ENCODE measurements at places on chromosomes 5 and 9.

- no peak for DNase-seq
These were observed 164.1 kb downstream of the HSD17B3 start for GRCh38 chr9:96137671-96138429.

GRCh38 chr9:21974343-21974721, 19.9 kb downstream of the CDKN2A start:
- DNase-seq: no peak

DNA sequence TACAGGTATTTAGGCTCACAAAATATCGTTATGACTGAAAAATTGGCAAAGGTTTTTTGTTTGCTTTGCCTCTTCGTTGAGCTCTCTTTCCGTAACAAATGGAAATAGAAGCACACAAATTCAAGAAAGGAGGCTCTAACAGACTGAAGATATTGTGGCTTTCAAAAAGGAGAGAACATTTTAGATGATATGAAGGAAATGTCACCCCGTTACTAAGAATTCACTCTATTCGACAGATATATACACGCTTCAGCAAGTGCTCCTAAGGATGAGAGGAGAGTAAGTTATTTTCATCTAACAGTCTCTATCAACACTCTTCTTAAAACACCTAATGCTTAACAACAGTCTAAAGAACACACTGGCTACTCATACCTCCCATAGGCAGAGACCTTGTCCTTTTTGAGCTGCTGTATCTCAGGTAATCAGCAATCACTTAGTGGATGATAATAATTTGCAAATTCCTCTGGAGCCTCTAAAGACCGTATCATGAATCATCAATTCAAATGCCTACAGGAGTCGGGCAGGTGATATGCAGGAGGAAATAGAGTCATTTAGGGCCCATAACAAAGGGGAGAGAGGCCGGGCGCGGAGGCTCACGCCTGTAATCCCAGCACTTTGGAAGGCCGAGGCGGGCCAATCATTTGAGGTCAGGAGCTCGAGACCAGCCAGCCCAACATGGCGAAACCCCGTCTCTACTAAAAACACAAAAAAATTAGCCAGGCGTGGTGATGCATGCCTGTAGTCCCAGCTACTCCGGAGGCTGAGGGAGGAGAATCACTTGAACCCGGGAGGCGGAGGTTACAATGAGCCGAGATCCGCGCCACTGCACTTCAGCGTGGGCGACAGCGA, 1.4 kb upstream of the HSDL2 start:
- no peak for DNase-seq

DNA sequence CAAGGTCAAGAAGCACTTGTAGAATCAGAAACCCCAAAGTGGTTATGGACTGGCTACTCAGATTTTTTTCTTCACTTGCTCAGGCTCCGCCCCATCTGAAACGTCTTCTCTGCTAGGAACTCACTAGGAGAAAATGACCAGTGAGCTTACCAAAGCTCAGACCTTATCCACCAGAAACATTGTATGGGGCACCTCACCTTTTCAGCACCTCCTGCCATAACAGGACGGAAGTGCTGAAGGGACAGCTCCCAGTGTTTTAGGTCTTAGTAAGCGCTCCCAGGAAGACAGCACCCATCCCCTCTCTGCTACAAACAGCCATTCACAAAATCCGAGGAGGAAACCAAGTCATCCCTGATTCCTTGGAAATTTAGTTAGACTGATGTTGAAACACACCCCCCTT, 1.2 kb upstream of the GABRA1 start:
- DNase-seq: no peak

DNA sequence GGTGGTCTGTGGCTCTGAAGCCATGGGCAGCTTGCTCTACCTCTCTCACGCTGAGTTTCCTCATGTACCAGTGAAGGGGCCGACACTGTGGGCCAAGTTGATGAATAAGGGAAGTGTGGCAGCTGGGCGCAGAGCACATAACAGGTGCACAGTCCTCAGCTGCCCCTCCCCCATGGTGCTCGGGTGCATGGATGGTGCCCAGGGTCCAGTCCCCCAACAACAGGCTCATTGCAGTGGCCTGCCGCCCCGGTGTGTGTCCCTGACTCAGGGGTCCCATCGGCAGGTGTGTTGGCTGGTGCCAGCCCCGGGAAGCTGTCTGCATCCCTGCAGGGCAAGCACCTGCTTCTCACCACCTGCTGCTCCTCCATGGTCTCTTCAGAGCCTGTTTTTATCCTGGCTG, 36.6 kb downstream of the COL5A1 start:
- DNase-seq: no peak

DNA sequence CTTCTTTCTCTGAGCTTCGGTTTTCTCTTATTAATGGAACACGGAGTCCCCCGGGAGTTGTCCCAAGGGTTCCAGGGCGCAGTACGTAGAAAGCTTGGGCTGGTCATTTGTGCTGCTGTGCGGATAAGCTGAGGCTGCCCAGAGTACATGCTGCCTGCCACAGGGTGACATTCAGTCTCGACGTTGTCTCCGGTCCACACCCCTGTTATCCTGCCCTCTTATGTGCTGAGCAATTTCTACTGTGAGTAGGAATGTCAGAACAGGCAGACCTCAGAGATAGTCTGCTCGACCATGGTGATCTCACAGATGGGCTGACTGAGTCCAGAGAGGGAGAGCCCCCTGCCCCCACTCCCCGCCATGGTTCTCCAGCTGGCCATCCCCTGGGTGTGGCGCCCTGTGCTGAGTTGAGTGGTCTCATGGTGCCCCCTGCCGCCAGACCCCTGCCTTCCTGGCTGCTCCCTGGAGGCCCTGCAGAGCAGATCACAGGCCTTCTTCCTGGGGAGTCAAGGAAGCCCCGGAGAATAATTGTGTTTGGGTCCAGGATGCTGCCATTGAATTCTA, 124.0 kb downstream of the RGS3 start:
- DNase-seq: no peak

GRCh38 chr9:121550569-121551512, 51.2 kb upstream of the GGTA1 start:
- no peak for DNase-seq

DNA sequence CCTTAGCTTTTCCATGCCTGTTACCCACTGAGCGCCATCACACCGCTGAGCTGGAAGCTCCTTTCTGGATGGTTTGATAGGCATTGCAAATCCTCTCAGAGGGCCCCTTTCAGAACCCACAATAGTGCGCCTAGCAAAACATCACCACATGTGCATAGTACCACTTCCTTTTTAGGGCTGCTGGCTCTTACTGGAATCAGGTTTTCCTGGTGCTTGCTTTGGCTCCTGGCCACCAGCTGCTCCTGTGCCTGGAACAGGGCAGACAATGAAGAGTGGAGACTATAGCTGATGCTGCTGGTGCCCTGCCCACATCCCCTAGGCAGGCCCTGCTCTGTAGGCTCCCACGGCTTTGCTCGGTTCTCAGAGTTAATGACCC, 163.6 kb upstream of the SEMA6A start:
- no peak for DNase-seq

- no peak for DNase-seq
These were observed 208.2 kb downstream of the ZNF608 start for GRCh38 chr5:124538191-124538590.

- no peak for DNase-seq
These were observed 98.2 kb upstream of the ALDH1A1 start for GRCh38 chr9:73050887-73051550.

- DNase-seq: no peak
These were observed 65.9 kb upstream of the FCN2 start for GRCh38 chr9:134814598-134815215.

GRCh38 chr5:149152317-149152746, 11.0 kb downstream of the ABLIM3 start:
- DNase-seq: no peak

DNA sequence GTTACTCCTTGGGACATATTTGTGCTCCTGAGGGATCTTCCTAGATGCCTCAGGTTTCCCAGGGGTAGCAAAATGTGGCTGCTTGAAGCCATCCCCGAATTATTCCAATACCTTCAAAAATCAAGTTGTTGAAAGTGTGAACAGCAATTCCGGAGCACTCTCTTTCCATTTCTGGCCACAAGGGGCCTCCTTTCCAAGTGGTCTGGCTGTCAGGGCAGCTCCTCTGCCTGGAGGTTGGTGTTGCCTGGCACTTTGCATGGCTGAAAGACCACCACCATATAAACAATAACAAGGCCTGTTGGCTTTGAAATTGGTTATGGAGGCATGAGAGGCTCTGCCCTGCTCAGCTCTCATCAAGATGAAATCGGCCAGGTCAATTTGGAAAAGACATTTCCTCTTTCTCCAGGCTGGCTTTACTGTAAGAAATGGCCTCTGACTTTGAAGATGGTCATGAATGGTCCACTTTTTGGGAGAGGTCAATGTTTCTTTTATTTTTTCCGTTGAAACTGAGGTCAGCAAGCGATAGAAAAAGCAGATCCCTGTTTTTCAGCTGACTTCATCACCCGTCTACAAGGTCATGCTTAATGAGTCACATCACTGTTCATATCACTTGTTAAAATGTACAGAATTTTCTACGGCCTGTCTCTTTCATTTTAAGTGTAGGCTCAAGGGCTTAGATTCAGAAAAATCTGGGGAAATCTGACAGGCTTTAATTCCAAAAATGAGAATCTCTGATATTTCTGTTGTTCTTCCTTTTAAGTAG, 481.1 kb upstream of the ZNF608 start:
- no peak for DNase-seq

DNA sequence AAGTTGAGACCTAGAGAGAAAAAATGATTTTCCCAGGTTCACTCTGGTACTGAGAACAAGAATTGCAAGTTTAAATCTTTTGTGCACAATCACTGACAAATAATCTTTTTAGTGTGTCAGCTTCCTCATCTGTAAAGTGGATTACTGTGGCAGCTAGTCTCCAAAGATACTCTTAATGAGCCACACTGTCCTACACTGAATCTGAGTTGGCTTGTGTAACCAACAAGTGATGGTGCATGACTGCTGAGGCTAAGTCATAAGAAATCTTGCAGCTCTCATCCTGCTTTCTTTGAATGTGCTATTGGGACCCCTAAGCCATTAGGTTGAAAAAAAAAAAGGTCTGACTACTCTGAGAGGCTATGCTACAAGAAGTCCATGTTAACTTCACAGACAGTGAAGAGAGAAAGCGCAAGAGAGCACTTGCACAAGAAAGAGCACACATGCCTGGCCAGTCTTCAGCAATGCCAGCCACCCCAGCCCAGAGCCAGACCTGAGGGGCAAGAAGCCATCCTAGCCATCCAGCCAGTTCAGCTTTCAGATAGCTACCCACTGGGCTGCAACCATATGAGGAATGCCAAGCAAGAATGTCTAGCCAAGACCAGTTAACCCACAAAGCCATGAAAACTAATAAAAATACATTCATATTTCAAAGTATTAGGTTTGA, 419.4 kb downstream of the RAB3C start:
- DNase-seq: no peak

GRCh38 chr5:149355688-149356087, 2.2 kb upstream of the PCYOX1L start:
- DNase-seq: no peak

DNA sequence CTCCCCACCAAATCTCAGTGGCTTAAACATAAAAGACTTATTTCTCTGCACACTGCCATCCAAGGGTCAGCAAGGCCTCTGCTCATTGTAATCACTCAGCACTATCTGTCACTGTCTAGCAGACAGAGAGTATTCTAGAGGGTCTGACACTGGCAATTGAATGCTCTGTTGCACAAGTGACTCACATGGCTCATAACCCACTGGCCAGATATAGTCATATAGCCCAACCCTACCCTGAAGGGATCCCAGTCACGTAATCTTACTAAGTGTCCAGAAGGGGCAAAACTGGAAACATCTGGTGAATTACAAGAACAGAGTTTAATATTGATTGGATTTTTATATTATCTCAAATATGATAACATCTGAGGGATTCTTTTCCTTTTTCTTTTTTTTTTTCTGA, 80.7 kb downstream of the TSSK1B start:
- DNase-seq: no peak

- DNase-seq: no peak
These were observed 109.3 kb upstream of the DHFR start for GRCh38 chr5:80763873-80764647.

- no peak for DNase-seq
These were observed 126.7 kb downstream of the ARSB start for GRCh38 chr5:78858364-78858763.

- DNase-seq: peak; percentile 38
These were observed 97.4 kb upstream of the MAST4 start for GRCh38 chr5:66498791-66499207.

DNA sequence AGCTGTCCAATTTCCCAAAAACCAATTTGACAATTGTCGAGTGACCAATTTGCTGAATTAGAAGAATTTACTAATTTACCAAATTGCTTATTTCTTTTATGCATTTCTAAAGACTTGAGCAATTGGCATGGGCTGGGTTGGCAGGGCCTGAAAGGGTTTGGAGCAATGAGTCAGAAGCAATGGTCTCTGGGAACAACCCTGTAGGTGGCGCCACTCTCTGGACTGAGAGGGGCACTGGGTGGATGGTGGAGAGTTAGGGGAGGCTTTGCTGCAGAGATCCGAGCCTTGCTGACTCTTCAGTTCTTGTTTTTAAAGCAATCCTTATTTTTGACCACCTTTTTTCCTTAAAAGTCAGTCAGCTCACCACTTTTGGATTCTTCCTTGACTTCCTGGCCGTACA, 71.5 kb upstream of the RPS23 start:
- no peak for DNase-seq

DNA sequence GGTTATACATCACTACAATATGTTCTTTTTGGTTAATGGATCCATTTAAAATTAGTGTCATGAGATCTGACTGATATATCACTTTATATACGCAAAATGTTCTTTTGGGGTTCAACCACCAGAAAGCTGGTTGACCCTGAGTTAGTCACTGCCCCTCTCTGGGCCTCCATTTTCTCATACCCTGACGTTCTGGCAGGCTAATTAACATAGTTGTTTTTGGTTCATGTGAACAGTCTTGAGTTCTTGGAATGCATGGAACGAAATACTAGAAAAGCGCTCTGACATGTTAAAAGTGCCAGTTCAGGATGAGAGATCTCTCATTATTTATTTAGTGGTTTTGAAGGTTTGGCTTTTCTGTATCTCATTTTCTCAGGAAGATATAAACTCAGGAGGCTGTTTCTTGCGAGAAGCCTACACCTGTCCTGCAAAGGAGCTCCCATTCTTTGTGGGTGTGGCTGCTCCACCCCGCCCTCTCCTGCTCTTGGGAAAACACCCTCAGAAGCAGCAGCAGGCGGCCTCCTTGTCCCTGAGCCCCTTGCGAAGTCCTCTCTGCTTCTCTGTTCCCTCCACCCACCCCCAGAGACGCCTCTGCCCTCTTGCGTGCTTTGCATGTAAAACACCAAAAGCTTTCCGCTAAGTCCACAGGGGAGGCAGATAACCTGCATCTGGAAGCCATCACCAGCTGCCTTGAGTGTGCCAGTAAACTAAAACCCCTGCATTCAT, 302.4 kb upstream of the PANK3 start:
- no peak for DNase-seq

DNA sequence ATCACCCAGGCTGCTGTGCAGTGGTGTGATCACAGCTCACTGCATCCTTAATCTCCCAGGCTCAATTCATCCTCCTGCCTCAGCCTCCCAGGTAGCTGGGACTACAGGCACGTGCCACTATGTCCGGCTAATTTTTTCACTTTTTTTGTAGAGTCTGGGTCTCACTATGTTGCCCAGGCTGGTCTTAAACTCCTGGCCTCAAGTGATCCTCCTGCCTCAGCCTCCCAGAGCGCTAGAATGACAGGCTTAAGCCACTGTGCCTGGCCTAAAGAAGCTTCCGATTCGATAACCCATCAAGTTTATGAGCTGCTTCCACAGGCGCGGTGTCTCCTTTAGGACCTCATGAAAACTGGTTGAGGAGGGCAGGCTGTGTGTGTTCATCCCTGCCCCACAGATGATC, 16.2 kb downstream of the COL27A1 start:
- no peak for DNase-seq

Measured in HS-27A (cell line).